ENCODE measurements at places on chromosomes 2 and 18.

GRCh38 chr2:131093696-131094462 is 619 bp upstream of the FAM168B start:
- peak; percentile 66 for DNase-seq

DNA sequence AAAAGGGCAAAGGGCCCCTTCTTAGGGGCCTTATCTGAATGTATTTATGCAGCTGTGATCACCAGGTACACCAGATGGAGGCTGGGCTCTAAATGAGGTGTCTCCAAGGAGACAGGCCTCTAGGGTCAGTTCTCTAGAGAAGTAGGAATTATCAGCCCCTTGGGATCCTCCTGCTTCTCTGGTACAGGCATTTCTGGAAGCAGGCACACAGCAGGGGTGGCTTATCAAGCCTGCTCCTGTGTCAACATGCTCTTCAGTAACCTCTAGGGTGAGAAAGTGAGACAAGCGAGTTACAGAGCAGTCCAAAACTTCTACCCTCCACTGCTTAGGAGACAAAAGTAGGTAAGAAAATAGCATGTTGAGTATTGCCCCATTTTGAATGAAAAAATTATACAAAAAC is 13.8 kb downstream of the TPGS2 start:
- DNase-seq = no peak

DNA sequence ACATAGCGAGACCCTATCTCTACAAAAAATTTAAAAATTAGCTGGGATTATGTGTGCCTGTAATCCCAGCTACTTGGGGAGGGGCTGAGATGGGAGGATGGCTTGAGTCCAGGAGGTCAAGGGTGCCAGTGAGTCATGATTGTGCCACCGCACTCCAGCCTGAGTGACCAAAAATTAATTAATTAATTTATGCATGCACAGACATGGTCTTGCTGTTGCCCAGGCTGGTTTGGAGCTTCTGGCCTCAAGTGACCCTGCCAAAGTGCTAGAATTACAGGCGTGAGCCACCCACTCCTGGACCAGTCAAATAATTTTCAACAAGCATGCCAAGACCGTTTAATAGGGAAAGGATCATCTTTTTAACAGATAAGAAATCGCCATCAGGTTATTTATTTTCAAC is 57.7 kb upstream of the TFCP2L1 start:
- no peak for DNase-seq

GRCh38 chr18:50439460-50440015 is 64.7 kb downstream of the SKA1 start:
- DNase-seq = no peak

DNA sequence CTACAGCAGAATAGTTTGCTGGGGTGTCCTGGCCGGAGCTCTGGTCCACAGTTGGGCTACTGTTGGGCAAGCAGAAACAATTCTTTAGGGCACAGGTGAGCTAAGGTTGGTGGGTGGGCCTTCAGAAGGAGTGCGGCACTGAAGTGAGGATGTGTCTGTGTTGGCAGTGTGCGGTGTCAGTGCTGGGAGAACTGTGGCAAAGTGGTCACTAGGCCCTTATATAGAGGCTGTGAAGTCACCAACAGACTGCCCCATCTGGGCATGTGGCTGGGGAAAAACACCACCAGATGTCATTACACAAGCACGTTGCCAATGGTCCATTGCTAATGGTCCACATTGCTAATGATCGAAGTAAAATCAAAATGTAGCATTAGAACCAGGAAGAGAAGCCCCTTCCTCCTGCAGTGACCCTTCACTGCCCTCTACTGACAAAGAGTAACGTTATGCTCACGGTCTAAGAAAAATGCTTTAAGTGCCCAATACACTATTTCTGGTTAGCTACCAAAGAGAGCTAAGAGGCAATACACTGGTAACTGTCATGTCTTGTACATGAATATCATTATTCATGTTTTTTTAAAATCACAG is 21.3 kb downstream of the SCN1A start:
- DNase-seq = no peak

GRCh38 chr18:3286159-3286558 is 24.2 kb downstream of the MYL12B start:
- DNase-seq = no peak

GRCh38 chr18:70985948-70986347 is 697.1 kb downstream of the SOCS6 start:
- no peak for DNase-seq

- no peak for DNase-seq
Measured at GRCh38 chr2:241482126-241482955, 26.0 kb downstream of the STK25 start.

GRCh38 chr2:99431587-99432275 is 58.1 kb downstream of the REV1 start:
- DNase-seq = no peak

DNA sequence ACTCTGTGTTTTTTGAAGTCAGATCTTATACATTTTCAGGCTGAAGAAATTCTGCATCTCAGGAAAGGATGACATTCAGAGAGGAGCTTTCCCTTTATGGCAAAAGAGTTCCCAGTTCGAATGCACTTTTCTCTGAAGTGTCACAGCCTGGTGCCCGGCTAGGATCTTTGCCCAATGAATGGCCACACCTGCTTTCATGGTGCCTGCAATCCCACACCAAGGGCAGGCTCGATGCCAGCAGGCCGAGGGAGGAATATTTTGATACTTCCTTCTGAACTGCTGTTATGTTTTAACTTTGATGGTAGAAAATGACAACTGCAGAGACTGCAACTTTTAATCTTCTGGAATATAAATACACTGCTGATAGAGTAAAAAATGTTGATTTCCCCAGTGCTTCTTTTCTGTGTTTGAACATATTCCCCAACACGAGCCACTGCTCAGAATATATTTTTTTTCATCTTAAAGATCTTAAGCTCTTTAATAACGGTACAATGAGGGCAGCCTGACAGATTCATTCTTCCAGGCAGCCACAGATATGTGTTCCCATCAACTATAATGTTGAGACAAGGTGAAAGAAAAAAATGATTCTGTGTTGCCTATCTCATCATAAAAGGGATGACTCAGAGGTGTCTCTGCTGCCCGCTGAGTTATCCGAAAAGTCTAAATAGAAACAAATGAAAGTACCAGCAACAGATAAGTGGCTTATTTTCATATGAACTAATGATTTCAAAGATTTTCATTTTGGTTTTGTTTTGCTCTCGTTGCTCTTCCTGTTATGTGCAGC is 848.5 kb downstream of the DCDC2C start:
- no peak for DNase-seq

DNA sequence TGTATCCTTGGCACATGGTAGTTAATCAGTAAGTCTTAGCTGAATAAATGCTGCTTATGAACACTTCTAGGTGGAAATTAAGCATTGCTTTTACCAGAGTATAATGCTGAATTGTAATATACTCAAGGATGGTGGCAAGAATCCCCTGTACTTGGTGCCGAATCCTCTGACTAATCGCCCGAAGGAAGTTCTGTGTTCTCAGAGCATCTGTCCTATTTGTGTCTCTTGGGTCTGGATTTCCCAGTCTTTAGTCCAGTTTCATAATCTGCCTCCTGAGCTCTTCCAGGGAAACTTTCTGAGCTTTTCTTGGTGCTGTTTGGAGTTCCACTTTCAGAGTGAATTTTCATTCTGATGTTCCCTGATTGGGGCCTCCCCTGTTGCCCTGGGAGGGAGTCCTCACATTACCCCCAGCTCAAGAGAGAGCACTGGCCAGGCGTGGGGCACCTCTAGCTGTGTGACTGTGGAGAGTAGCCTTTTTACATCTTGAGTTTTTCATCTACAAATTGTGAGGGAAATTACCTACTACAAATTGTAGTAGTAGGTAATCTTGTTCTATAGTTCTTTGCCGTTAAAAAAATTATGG is 144.9 kb downstream of the LTBP1 start:
- DNase-seq = no peak

DNA sequence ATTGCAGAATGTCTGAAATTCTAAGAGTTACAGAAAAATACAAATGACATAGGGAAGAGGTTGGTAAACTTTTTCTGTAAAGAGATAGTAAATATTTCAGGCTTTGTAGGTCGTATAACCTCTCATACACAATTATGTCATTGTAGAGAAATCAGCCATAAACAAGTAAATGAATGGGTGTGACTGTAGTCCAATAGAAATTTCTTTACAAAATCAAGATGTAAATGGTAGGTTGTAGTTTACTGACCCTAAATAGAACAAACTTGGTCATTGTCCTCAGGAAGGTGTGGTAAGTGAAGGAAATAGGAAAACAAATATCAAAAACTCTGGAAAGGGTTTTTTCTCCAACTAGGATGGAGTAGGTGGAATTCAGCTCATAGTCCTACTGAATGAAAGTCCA is 415.5 kb upstream of the SPHKAP start:
- no peak for DNase-seq

- DNase-seq = peak; percentile 34
Measured at GRCh38 chr2:113979191-113980128, 89.6 kb downstream of the ACTR3 start.

DNA sequence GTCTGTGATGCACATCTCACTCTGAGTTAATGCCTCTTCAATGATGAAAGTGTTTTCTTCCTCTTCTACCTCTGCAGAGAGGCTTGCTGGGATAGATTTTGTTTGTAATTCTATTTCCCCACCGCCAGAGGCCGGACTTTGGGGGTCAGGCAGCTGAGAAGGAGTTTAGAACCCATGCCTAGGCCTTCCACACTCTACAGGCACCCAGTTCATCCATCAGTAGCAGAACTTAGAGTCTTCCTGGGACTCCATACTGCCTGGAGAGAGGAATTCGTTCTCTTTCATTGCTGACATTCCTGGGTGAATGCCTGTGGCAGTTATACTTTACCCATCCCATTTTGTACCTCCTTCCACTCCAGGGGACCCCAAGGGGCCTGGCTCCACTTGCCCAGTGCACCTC is 9.1 kb downstream of the TPRKB start:
- DNase-seq = no peak

DNA sequence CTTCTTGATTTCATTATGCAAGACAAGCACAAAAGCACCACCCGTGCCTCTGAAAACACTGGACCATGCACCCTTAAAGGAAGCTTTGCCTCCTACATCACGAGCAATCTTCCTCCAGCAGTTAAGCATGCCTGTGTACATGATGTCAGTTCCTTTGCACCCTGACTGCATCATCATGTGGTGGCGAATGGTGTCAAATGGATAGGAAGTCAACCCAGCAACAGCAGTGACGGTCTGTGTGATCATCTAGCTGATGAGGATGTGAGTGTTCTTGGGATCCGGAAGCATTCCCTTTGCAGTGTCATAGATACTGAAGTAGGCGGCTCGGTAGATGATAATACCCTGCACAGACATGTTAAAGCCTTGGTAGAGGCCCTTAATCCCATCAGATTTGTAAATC is 240.7 kb upstream of the FAM98A start:
- DNase-seq = no peak

DNA sequence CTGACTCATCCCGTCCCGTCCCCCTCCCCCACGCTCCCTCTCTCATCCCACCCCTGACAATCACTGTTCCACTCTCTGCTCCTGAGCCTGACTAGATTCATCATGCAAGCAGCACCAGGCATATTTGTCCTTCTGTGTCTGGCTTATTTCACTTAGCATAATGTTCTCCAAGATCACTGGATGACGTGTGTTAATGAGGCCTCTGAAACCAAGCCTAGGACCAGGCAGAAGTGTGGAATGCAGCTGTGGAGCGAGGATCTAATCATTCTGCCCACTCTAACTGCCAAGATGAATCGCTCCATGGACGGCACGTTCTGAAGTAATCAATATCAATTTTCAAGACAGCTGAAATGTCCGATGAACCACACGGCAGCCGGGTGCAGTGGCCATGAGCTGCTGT is 122.4 kb upstream of the ZNF236 start:
- DNase-seq = no peak

GRCh38 chr2:31255911-31256571 is 22.1 kb downstream of the EHD3 start:
- DNase-seq = no peak

GRCh38 chr18:3132700-3133099 is 87.1 kb downstream of the MYOM1 start:
- no peak for DNase-seq

DNA sequence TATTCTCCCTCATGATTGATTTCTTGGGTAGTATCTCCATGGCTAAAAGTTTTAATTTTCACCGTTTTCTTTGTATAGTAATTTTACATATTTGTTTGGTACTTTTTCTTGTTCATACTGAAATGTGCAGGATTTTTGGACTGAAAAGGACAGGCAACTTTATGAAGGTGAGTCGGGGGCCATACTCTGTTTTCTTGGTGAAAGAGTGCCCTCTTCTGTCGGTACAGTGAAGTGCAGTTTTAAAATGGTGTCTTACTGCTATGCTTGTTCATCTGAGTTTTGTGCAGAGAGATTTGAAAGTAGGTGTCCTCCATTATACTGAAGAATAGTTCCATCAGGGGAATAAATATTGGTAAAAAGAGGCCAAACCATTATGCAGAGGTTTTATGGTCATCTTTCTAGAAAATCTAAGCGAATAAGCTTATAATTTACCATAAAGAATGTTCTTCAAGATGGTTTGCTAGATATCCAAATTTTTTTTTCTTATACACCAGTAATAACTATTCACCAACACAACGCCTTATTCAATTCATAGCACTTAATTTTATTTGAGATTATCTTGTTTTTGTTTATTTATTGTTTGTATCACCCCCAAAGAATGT is 8.7 kb upstream of the SERPINB13 start:
- no peak for DNase-seq

GRCh38 chr2:134250840-134251461 is 2.9 kb upstream of the MGAT5 start:
- DNase-seq = no peak

GRCh38 chr2:70685771-70686171 is 82.2 kb downstream of the ADD2 start:
- no peak for DNase-seq

- no peak for DNase-seq
Measured at GRCh38 chr2:30261695-30262211, 30.4 kb downstream of the LBH start.

DNA sequence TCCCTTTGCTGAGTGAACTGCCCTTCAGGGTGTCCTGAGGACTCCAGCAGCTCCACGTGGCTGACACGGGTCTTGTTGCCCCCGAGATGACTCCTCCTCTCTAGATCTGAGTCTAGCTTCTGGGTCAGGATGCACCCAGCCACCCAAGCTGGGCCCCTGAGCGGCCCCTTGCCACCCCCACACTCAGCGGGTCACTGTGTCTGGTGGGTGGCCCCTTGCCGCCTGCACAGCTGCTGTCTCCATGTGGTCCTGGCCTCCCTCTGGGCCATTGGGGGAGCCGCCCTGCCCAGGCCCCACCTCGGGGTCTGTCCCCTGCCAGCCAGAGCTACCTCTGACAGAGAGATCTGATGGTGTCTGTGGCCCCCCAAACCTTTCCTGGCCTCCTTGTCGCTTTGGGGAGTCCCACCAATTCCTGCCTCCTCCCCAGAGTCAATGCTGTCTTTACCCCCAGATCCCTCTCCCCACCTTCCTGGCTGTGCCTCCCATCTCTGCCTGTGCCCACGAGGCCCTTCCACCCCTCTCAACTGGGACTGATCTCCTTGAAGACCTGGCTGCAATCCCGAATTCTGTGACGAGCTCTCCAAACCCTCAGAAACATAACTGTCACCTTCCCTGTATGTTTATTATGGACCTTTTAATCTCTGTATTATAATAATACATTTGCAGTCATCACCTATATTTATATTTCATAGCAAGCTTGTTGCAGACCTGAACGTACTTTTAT is 46.5 kb downstream of the TWIST2 start:
- DNase-seq = no peak

Data from T-helper 17 cell (primary cell).